ENCODE measurements at places on chromosomes 13 and 19.

DNA sequence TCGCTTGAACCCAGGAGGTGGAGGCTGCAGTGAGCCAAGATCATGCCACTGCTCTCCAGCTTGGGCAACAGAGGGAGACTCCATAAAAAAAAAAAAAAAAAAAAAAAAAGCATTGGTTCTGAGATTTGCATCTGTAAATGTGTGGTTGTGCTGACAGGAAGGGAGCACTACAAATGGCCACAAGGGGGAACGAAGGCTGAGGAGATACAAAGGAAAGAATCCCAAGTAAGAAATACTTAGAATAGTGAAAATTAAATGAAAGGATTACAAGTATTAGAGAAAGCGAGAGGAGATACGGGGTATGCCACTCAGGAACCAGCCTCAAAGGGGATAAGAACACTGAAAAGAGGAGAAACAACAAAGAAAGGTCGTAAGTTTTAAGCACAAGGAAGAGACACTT lies 284.9 kb downstream of the KLF12 start:
- DNase-seq: no peak

DNA sequence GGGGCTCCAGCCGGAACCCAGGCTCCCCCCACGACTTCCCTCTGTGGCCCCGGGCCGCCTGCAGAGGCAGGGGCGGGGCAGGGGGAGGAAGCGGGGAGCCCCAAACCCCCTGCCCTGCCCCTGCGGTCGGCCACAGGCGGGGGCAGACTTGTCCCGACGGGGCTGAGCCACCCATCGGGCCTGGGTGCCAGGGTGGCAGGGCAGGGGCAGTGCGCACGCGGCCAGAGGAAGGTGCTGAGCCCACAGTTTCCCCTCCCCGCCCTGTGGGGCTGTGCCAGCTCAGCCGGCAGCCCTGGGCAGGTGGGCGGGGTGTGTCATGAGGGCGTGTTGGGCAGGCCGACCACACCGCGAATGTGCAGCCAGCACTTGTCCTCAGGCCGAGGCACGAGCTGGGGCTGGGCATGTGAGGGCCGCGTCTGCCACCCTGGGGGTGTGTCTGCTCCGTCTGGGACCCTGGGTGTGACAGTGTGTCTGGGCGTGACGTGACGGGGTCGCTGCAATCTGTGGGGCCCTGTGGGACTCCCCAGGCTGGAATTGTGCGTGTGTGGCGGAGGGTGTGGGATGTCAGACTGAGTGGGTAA lies 17.7 kb downstream of the CCDC97 start:
- no peak for DNase-seq

- DNase-seq: no peak
These were observed 91.8 kb upstream of the TSC22D1 start for GRCh38 chr13:44667943-44668342.

DNA sequence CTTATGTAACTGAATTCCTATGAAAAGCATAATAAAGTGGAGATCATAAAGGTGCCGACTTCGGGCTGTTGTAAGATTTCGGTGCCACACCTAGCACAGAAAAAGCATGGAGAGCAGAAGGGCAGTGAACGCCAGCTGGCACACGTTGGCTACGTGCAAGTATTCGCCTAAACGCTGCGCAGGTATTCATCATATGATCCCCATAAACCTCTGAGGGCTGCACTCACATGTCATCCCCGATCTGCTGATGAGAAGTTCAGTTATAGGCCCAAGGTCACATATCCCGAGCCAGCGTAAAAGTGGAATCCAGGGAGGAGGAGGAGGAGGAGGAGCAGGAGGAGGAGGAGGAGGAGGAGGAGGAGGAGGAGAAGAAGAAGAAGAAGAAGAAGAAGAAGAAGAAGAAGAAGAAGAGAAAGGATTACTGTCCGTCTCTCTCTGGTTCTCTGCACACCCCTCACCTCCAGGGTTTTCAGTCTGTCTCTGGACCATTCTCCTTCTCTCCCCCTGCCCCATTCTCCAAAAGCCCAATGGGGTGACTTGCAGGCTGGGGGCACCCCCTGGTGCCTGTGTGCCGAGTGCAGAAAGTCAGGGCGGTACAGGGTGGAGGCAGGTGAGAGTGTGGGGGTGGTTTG lies 18.6 kb upstream of the CYP2S1 start:
- DNase-seq: no peak

GRCh38 chr19:30064348-30064699 lies 122.3 kb downstream of the URI1 start:
- DNase-seq: peak; percentile 21

GRCh38 chr19:4257025-4257424 lies 10.1 kb downstream of the YJU2 start:
- no peak for DNase-seq

GRCh38 chr19:38287604-38288003 lies 16.4 kb upstream of the C19orf33 start:
- no peak for DNase-seq

DNA sequence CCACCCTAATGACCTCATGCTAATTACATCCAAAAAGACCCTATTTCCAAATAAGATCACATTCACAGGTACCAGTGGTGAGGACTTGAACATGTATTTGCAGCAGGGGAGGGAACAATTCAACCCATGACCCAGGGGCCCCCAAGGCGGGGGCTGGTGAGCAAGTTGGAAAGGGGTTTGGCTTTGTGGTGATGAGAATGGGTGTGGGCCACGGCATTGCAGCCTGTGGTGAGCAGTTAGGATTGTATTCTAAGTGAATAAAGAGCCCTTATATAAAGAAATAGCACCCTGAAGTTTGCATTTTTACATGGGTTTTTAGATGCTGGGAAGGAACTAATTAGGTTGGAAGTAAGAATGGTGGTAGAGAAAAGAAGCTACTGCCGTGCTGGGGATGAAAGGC lies 694.2 kb downstream of the EFNB2 start:
- no peak for DNase-seq

DNA sequence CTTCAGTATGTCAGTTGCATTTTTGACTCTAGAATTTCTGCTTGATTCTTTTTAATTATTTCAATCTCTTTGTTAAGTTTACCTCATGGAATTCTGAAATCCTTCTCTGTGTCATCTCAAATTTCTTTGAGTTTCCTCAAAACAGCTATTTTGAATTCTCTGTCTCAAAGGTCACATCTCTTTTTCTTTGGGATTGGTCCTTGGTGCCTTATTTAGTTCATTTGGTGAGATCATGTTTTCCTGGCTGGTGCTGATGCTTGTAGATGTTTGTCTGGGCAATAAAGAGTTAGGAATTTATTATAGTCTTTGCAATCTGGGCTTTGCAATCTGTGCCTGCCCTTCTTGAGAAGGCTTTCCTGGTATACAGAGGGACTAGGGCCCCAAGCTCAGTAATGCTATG lies 18.5 kb upstream of the KBTBD7 start:
- DNase-seq: no peak

DNA sequence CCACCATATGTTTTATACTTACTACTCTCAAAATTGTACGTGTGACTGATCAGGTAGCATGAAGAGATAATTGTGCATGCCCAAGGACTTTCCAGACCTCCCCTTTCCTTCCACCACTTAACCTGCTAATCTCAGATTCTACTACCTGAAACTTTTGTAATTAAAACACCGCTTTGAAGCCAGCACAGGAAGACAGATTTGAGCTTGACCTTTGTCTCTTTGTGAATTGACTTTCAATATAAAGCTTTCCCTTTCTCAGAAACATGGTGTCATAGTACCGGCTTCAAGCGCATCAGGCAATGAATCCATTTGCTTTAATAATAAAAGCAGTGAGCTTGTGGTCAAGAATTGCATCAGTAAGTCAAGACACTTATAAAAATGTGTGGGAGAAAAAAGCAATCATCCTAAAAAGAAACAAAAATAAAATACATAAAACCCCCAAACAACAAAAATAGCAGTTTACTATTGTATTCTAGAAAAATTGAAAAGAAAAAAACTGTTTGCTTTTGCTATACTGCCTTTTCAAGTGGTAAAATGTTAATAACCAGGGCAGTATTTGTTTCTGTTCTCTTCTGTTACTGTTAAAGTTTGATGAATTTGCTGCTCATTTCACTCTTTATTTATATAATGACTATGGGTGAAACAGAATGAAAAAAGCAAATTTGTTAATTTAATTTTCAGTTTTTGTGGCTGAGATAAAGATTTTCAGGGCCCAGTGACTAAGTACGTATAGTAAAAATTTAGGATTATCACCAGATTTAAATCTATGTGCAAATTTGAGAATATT lies 2075.3 kb downstream of the PCDH9 start:
- no peak for DNase-seq

GRCh38 chr13:37476874-37477273 lies 121.7 kb downstream of the POSTN start:
- no peak for DNase-seq

- DNase-seq: no peak
These were observed 1185.8 kb downstream of the UQCRFS1 start for GRCh38 chr19:28027116-28027515.

GRCh38 chr13:74661851-74662250 lies 527.6 kb upstream of the KLF12 start:
- no peak for DNase-seq

DNA sequence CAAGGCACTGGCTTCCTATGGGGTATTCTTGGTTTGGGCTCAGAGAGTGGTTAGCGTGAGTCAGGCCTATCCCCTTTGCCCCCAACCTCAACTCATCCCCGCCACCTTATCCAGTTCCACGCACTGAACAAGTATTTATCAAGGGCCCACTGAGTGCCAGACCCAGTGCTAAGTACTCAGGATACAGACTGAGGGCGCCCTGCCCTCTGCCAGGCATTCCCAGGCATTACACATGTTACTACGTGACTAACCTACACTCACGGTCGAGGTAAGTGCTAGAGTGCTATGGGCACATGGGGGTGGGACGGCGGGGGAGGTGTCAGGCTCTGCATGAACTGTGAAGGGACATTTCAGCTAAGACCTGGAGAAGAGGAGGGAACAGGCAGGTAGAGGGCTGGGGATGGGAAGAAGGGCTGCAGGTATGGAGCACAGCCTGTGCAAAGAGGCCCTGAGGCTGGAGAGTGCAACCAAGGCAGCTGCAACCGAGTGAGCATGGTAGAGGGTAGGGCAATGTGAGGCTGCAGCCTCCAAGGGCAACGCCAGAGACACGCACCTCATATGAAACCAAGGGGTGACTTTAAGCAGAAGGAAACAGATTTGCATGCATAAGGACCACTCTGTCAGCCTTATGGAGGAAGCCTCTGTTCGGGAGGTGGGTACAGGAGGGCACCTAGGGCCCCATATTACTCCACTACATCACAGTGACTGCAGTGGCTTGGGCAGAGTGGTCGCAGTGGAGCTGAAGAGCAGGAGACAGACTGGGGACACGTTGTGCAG lies 22.5 kb downstream of the DHRS12 start:
- DNase-seq: no peak

GRCh38 chr19:48812094-48812929 lies 1.5 kb upstream of the BCAT2 start:
- peak; percentile 73 for DNase-seq

DNA sequence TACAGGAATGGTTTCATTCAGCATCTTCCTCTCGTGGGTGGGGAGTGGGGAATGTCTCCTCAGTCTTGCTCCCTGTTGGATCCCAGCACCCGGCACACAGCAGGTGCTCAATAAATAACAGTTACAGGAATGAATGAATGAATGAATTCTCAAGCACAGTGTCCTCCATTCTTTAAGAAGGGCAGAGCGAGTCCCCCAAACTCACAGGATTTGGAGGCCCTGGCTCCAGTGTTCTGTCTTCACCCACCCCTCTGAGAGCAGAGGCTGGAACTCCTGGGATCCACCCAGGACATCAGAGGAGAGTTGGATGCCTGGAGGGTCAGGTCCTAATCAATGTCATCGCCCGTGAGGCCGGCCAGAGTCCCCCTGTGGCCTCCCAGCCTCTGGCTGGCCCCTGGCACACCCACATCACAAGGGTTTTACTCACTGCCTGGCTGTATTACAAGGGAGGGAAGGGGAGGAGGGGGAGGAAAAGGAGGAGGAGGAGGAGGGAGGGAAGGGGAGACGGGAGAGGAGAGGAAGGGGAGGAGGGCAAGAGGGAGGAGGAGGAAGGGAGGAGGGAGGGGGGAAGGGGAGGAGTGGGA lies 8.7 kb upstream of the CREB3L3 start:
- no peak for DNase-seq

- no peak for DNase-seq
These were observed 81.3 kb downstream of the URI1 start for GRCh38 chr19:30023330-30023729.

DNA sequence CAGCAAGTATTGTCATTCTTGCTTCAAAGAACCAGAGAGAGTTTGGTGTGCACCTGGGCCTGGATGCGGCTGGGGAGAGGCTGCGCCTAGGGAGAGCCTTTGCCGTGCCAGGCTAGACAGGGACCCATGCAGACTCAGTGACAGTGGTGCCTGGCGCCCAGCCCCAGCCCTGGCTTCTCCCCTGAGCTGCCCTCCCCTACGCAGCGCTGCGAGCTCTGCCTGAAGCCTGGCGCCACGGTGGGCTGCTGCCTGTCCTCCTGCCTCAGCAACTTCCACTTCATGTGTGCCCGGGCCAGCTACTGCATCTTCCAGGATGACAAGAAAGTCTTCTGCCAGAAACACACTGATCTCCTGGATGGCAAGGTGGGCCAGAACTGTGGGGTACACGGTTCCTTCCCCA lies 12.0 kb downstream of the KMT2B start:
- DNase-seq: no peak

- no peak for DNase-seq
These were observed 3.2 kb upstream of the LGALS13 start for GRCh38 chr19:39599116-39599515.

GRCh38 chr13:57640607-57641006 lies 9.1 kb downstream of the PCDH17 start:
- DNase-seq: no peak

DNA sequence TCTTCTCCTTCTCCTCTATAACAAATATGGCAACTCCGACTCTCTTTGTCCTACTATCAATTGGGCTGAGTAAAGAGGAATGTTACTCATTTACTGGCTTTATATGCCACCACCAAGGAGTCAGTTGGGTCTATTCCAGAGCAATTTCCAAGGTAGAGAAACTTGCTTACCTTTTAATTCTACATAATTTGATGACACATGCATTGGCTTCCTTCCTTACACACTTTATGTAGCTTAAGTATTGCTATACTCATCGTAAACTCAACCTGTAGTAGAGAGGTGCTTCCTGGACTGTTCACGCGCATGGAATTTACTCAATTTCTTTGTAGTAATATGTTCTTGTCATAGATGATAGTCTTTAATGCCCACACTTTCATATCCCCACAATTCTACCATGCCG lies 160.7 kb downstream of the LMO7 start:
- DNase-seq: no peak

DNA sequence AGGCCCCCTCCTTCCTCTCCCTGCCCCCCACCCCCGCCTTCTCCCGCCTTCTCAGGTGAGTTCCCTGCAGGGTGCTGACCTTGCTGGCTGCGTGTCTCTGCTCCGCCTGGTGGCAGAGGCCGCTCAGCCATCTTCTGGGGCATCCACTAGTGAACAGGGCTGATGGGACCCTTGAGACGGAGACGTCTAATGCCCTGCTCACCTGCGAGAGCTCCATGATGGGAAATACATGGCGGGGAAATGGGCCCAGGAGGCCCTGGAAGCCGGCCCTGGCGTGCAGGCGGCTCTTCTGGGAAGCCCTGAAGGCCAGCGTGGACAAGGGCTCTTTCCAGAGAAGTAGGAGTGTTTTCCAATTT lies 15.2 kb upstream of the F7 start:
- DNase-seq: no peak

- no peak for DNase-seq
These were observed 217.5 kb downstream of the ABCC4 start for GRCh38 chr13:95083758-95084157.
